Ovary (tissue), 10 donors: ENCODE measurements at places on chromosomes 16 and 17. TPM values are rescaled to one million over a fixed set of nuclear protein-coding genes. Genes with fewer than 3 reads are reported as not detected.

DNA sequence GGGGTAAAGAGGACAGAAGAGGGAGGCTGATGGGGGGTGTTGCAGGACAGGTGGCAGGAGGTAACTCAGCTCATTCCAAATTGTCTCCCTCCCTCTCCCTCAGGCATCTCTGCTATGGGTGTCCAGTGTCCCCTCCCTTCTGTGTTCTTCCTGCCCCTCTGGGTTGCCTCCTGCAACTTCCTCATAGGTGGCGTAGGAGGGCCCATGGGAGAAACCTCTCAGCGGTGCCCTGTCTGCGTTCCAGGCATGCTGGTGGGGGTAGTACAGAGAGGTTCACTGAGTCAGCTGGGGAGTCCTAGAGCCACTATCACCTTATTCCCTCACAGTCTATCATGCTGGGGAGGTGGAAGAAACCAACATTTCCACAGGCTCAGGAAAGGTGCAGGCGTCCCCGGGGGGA is 14.7 kb upstream of the ODF4 start:
- no peaks in the 10 kb centered on the region for H3K36me3 ChIP-seq
- no peaks in the 10 kb centered on the region for H3K27me3 ChIP-seq
- H3K4me1 ChIP-seq, result peaks cover 7% of the 10 kb centered on the region
- no peak for DNase-seq

DNA sequence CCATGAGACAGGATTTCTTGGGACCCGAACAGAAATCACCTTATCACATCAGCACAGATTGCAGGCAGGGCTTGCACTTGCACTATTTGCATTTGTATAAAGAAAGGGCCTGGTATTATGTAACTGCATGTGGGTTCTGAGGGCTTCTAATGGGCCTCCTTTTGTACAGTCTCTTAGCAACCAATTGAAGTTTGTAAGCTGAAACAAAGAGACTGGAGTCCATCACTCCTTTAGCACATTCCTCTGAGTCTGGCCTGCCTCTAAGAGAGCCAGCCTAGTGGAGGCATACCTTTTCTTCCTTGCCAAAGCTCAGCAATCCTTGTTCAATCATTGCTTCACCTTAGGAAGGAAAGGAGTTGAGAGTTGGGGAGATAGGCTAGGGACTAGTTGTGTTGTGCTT is 387.1 kb downstream of the XYLT1 start:
- no peak overlapping the region for H3K27ac ChIP-seq
- H3K4me3 ChIP-seq, result no peak overlapping the region
- no peaks in the 10 kb centered on the region for H3K4me1 ChIP-seq

Gene P2RX5
- 1.1 TPM for total RNA-seq

Gene CD7
- total RNA-seq, result 1.1 TPM

Gene SMIM22
- total RNA-seq, result 1.9 TPM

GRCh38 chr17:7183433-7184090 is 4.4 kb upstream of the ASGR1 start:
- no peaks in the 10 kb centered on the region for H3K4me1 ChIP-seq
- H3K36me3 ChIP-seq, result no peaks in the 10 kb centered on the region
- DNase-seq, result no peak
- no peak overlapping the region for H3K4me3 ChIP-seq

Gene SPAG5
- 5.0 TPM for total RNA-seq

GRCh38 chr17:45155483-45155882 is 6.2 kb upstream of the HEXIM2 start:
- no peak for DNase-seq
- peaks cover 12% of the 10 kb centered on the region for H3K4me1 ChIP-seq

Gene ANKS3
- 19.8 TPM for total RNA-seq

Gene NUP88
- 42.3 TPM for total RNA-seq

Gene PRSS22
- 3.2 TPM for total RNA-seq

Gene GPRC5B
- total RNA-seq, result 27.9 TPM

Gene GPR139
- not detected for total RNA-seq
